Stimulated activated CD8-positive, alpha-beta memory T cell treated with anti-CD3 and anti-CD28 coated beads, Interleukin-15, amount 100 ng/mL, for 1 hour (primary cell): ENCODE measurements at places on chromosomes 2 and 18.
A peak's percentile ranks its signal among the peaks of the same experiment; 100 is the strongest.

DNA sequence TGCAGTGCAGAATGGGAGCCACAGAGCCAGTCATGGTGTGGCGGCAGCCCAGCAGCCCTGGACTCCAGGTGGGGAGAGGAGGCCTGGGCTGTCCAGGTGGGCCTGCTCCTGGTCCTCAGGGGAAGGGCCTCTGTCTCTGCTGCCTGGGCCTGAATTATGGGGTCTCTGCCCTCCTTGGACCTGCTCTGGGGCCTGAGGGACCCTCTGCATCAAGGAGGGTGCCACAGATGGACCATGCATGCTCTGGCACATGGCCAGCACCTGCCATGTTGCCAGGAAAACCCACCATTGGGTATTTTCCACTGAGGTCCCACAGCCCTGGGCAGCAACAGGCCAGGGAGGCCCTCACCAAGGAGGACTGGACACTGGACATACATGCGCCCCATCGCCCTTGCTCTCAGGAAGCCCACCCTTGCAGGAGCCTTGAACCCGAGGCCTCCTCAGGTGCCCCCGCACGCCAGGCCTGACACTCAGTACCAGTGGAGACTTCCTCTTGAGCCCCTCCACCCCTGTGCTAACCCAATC is 107.1 kb downstream of the NDUFA10 start:
- DNase-seq, result no peak

GRCh38 chr2:12709207-12709522 is 7.6 kb upstream of the TRIB2 start:
- DNase-seq, result no peak

GRCh38 chr2:236143811-236144210 is 24.4 kb downstream of the GBX2 start:
- DNase-seq, result no peak

DNA sequence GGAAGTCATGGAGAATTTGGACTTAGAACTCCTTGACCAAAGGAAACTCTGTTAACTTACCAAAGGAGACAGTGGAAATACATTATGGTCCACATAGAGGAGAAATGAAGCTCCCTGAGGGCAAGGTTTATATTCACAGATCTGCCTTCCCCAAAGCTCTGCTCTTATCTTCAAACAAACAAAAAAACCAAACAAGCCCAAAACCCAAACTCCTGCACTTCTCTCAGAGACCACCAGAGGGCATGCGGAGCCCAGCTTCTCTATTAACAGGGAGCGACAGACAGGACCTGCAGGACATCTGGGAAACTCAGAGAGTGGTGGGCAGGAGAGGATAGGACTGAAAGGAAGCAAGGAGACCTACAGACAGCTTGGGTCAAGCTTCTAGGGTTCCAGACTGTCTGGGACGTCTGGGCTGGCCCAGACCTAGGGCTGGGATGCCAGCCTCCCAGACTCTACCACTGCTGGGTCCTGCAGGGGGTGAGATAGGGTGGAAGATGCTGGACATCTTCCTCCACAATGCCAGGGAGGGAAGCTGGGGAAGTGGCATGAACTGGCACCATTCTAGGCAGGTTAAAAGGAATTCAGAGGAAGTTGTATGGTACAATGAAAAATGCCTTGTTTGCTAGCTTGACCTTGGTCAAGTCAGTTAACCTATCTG is 4.0 kb upstream of the WNT10A start:
- DNase-seq, result peak; percentile 60

DNA sequence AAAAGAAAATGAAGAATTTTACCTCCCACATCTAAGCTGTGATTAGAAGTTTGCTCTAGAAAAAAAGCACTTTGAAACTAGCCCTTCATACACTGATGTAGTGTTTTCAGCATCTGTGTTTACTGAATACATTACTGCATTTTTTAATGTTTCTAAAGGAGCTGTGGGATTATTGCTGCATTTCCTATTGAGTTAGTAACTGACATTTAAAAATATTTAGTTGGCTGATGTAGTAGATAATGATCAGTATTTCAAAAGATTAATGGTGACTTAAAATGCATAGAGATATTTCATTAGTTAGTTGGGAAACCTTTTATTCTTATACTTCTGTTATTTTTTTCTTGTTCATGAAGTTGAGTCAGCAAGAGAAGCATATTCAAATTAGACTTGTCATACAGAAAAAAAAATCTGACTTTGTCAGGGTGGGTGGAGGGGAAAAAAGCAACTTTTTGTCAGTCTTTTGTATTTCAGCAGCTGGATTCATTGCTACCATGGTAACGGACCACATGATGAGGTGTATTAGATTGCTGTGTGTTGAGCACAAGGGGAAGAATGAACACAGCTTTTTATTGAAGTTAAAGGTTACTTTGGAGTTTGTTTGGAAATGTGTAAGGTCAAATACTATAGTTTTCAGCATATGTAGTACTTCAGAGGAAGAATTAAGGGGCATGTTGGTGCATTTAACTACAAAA is at the start of gene DTNA:
Gene DTNA (plus strand): TSS at position 549 of the 692 bp plus-strand sequence. CDS start 45,679 bp downstream, outside the sequence.
- no peak for DNase-seq

DNA sequence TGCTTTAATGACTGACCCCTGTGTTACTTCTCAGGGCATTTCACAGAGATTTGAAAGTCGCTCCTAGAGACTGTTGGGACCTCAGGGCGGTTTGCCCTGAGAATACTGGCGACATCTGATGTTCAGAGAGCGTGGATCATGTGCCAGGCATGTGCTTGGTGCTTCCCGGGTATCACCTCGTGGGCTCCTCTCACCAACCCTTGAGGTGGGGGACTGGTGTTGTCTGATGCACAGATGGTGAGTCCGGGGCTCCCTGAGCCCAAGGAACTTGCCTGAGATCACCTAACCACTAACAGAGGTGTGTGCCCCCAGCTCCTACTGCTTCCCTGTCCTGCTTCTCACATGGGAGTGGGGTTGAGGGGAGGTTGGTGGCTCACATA is 16.2 kb downstream of the ATOH8 start:
- DNase-seq, result no peak

DNA sequence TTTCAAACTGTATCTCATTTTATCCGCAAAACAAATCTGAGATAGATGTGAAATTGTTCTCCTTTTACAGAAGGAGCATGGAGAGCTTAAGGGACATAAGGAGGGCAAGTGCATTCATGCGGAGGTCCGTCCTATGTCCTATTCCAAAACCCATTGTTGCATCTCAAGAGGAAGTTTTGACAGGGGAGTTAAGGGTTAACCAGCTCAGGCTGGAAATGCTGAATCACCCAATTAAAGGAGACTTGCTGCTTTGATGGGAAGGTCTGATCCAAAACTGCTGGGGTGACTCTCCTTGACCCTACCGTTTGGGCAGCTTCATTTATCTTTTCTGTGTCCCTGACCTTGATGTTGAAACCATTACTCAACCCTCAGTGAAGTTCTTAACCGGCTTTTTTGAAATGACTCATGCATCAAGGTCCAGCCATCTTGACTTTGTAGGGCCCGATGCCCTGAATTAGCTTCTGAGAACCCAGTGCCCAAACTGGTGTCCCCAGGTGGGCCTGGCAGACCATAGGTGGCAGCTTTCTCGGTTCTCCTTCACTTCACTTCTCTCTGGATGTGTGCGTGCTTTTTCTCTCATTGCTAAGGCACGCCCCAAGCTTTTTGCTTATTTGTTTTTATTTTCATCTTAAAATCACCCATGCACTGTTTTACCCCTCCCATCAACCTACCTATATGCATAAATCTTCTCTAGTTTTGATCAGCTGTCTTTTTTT is 15.9 kb upstream of the TXNDC2 start:
- no peak for DNase-seq

DNA sequence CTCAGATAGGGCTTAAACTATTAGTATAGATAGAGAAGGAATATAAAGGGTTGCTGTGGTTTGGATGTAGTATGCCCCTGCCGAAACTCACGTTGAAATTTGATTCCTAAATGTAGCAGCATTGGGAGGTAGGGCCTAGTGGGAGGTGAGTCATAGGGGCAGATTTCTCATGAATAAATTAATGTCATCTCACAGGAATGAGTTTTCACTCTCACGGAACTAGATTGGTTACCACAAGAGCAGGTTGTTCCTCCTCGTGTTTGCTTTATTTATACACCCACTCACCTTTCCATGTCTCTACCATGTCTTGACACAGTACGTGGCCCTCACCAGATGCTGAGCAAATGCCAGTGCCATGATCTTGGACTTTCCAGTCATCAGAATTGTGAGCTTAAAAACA is 218.2 kb downstream of the RBM43 start:
- no peak for DNase-seq

- DNase-seq, result no peak
Measured at GRCh38 chr18:70041459-70042050, 93.9 kb upstream of the CD226 start.

DNA sequence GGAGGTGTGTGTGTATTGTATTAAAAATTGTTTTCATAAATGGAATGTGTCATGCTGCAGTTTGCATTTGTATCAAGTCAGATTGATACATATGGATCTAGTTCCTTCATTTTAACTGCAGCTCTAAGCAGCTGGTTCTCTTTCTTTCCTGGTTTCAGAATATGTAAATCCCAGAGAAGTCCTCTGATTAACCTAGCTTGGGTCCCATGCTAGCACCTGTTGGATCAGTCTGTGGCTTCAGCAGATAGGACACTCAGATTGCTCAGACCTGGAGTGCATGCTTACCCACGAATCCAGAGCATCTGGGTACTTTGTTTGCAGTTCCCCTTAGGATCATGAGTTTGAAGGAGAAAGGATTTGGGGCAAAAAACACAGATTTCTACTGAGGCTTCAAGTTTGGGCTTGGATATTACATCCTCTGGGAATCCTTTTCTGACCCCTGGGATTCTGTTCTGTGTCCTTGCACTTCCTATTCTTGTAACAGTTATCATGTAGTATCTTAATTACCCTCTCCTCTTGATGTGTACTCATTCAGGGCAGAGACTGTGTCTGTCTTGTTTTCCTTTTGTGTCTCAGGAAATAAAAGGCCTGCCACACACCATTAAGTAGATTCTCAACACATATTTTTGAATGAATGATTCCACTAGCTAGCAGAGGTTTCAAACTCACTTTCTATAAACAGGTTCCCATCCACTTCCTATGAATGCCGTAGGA is 142.1 kb downstream of the PHLPP1 start:
- DNase-seq, result no peak

GRCh38 chr2:45626387-45627221 is 15.5 kb upstream of the SRBD1 start:
- DNase-seq, result no peak

- no peak for DNase-seq
Measured at GRCh38 chr2:2170189-2170588, 160.9 kb downstream of the MYT1L start.

DNA sequence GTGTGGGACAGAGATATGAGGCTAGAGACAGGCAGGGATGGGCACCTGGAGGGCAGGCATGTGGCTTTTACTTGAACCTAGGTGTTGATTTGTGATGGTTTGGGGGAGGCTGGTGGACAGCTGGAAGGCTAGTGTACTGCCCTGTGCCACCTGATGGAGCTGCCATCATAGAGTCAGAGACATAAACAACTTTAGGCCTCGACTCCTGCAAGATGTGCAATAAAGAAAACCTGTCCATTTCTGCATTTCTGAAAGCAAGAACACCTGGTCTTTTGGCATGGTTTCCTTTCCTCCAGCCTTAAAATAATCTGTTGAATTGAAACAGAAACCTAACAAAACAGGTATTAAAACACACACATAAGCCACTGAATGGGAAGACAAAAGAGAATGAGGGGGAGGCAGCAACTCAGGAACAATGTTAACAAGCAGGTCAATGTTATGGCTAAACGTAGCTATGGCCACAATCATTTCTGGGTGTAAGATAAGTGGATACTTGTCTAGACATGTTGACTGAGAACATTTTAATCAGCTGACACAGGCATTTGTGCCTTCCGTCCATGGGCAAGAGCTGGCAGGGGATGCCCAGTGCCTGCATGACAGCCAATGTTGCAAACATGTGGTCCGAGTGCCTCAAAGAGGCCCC is 87.8 kb downstream of the KCTD1 start:
- no peak for DNase-seq

GRCh38 chr18:11864471-11864870 is 13.3 kb downstream of the CHMP1B start:
- no peak for DNase-seq

- DNase-seq, result no peak
Measured at GRCh38 chr2:101788995-101789970, 91.8 kb downstream of the MAP4K4 start.

DNA sequence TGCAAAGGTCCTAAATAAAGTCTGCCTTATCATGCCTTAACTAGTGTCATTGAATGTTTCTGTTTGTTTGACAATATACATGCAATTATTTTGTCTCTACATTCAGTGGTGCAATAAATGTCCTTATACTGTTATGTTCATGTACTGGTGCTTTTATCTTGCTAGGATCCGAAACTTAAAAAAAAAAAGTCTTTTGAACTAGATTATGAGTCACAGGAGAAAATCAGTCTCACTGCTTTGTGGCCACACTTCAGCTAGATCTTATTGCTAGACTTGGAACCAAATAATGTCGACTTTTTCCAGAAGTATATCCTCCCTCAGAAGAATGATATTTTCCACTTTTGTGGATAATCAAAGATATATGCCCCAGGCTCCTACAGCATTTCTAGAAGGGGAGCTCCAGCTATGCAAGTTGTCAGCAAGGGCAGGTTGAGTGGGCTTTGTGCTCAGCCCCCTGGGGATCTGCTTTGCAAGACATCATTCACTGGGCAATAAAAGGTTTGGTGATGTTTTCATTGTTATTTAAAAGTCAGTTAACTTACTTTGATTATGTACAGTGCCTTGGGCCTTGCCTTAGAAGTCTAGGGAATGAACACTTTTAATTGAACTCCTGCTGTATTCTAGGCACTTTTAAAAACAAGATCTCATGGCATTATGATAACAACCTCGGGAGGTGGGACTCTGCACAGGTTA is 157.1 kb upstream of the LRRTM1 start:
- DNase-seq, result no peak

DNA sequence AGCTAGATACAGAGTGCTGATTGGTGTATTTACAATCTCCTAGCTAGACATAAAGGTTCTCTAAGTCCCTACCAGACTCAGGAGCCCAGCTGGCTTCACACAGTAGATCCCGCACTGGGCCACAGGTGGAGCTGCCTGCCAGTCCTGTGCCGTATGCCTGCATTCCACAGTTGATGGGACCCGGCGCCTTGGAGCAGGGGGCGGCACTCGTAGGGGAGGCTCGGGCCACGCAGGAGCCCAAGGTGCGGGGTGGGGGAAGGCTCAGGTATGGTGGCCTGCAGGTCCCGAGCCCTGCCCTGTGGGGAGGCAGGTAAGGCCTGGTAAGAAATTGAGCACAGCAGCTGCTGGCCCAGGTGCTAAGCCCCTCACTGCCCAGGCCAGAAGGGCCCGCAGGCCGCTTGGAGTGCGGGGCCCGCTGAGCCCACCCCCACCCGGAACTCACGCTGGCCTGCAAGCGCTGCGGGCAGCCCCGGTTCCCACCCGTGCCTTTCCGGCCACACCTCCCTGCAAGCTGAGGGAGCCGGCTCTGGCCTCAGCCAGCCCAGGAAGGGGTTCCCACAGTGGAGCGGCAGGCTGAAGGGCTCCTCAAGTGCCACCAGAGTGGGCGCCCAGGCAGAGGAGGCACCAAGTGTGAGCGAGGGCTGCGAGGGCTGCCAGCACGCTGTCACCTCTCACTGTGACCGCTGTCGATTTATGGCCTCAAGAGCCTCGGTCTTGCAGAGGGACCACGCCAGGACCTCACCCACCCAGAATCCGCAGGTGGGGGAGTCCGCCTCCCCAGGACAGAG is 76.5 kb downstream of the MEX3C start:
- DNase-seq, result no peak

GRCh38 chr2:30334762-30335363 is 103.5 kb downstream of the LBH start:
- DNase-seq, result no peak

- no peak for DNase-seq
Measured at GRCh38 chr2:32250290-32250689, 14.4 kb downstream of the NLRC4 start.
